ENCODE measurements at places on chromosomes 5 and 9. TPM values are rescaled to one million over a fixed set of nuclear protein-coding genes. Genes with fewer than 3 reads are reported as not detected.

The ENG gene
- 6.4 TPM for polyA plus RNA-seq

DNA sequence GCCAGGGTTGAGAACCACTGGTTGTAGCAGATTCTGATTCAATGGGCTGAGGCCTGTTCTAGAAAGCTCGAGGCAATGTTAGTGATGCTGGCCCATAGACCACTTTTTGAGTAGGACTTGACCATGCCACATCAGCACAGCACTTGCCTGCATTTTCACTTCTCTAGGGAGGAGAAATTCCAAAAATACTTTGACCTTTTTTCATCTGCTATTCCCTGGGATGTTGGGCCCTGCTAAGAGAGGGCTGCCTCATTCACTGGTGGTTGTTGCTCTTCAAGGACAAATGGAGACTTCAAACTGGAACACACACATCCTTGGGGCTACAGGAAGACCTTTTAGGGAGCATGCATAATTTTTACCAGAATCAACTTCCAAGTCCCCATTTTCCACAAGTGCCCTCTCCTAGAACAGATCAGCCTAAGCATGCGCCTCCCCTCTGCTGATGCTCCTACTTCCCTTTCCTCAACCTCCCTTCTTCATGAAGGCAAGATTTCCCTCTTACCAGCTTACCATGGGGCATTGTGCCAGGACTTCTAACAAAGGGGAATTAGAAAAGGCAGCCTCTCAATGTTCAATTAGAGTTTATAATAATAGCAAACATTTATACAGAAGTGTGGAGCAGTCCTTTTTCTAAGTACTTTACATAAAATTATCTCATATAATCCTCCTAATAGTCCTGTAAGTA lies 12.7 kb upstream of the TGFBI start:
- no peak for DNase-seq

DNA sequence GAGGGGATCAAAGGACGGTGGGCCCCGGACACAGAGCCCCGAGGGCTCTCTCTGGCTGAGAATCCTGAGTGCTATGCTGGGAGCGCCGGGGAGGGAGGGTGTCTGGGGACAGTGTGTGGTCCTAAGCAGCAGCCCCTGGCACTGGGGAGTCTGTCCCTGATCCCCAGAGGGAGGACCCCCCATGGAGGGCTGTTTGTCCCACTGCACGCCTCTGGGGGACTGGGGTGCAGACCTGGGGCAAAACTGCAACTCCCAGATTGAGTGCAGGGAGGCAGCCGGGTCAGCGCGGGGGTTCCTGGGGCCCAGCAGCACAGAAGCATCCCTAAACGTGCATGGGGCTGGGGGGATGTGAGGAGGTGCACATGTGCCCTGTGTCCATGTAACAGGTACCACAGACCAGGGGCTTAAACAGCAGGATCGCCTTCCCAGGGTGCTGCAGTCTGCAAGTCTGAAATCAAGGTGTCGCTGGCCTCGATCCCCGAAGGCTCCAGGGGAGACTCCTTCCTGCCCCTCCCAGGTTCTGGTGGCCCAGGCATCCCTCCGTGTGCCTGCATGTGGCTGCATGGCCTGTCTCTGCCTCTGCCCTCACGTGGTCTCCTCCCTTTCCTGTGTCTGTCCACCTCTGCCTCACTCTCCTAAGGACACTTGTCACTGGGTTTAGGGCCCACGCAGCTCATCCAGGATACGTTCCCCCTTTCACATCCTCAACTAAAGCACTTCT lies 35.9 kb upstream of the IRX4 start:
- DNase-seq: no peak

DNA sequence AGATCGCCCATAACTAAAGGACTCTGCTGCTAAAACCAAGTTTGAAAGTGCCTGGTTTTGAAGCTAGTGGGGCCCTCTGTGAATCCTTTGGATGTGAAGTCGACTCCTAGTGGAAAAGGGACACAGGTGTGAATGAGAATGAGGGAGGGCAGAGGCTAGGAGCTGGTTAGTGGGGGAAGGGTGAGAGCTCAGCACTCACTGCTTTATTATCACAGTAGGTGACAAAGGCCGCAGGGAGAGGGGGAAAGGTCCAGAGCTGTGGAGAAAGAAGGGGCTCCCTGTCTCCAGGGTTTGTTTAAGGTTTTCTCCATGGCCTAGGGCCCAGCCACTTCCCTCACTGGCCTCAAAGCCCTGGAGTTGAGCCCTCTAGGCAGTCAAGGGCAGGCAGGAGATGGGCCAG lies 3.5 kb downstream of the HDHD3 start:
- no peak for DNase-seq
